ENCODE measurements at places on chromosomes 13 and 19.

GRCh38 chr13:84980571-84980970 lies 818.6 kb downstream of the SLITRK6 start:
- no peak for DNase-seq

GRCh38 chr13:30088312-30088855 lies 219.0 kb downstream of the KATNAL1 start:
- DNase-seq: no peak

DNA sequence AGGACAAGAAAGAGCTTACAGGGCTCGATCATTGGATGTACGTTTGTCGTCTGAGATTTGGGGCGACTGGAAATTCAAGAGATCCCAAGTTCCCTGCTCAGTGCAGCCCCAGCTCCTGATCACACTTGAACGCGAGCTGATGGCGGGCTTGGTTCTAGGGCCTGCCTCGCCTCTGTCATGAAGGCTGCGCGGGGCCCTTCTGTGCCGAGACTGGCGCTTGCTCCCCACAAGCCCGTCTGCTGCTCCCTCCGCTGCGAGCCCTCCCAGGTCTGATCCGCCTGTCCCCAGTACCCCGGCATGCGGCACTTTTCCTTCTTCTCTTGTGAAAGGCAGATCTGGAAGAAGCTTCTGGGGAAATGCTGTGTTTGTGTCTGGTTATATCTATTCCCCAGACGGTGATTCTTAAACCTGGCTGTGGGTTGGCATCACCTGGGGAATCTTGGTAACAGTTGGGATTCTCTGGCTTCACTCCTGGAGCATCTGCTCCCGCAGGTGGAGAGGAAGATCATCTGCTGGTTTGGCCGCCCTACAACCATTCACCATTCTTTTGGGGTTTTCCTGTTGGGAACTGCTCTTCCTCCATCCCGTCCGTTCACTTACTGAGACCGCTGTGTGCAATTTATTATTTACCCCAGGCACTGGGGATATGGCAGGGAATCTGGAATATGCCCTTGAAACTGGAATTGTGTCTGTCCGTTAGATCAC lies 43.6 kb downstream of the SIPA1L3 start:
- DNase-seq: no peak

- peak; percentile 45 for DNase-seq
Observed at GRCh38 chr19:43532571-43532961, 422 bp upstream of the ZNF575 start.

GRCh38 chr19:7928741-7929701 lies 3.1 kb upstream of the CTXN1 start:
- peak; percentile 93 for DNase-seq

GRCh38 chr13:28671126-28671792 lies 12.3 kb downstream of the POMP start:
- DNase-seq: no peak

DNA sequence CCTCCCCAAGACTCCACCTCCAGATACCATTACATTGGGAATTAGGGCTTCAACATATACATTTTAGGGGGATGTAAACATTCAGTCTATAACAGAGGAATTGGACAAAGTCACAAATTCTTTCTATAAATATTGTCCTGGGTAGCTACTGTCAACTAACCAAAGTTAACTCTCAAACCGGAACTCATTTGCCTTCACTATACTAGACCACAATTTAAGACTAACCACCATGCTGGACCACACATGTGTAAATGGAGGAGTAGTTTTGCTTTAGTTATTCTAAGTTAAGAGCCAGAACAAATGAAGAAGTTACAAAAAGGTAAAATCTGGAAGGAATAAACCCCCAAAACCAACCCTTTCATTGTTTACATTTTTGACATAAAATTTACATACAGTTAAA lies 222.8 kb downstream of the NDFIP2 start:
- no peak for DNase-seq

- DNase-seq: no peak
Observed at GRCh38 chr13:94701313-94702180, 10.8 kb downstream of the SOX21 start.

DNA sequence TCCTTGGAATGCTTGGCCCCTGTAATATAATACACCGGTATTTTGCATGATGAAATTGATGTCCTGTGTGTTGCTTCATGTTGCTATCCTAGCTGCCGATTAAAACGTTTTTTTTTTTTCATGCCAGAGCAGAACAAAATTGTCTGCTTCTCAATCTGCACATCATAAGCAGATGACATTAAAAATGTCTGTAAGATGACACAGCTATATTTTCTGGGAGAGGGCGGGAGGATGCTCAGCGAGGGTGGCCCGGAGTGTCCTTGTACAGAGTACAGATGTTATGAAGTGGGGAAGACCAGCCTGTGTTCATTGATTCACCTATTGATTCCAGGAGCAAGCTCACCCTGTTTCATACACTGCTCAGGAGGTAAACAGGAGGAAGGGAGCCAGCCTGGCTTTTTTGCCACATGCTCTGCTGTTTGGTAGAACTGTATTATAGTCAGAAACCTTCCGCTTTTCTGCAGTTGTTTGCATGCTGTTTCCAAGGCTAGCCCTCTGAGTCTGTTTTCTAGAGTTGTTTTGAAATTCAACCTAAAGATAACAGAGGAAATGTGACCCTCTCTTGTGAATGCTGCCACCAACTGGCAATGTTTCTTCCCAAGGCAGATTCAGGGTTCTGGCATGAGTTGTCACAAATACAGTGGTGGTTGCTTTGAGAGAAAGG lies 4.7 kb upstream of the IRS2 start:
- peak; percentile 36 for DNase-seq

- DNase-seq: no peak
Observed at GRCh38 chr13:60267498-60268202, 103.9 kb upstream of the DIAPH3 start.

GRCh38 chr19:42376177-42376555 lies 13.9 kb downstream of the CNFN start:
- DNase-seq: no peak

GRCh38 chr13:42757678-42758420 lies 23.5 kb upstream of the FAM216B start:
- DNase-seq: no peak

DNA sequence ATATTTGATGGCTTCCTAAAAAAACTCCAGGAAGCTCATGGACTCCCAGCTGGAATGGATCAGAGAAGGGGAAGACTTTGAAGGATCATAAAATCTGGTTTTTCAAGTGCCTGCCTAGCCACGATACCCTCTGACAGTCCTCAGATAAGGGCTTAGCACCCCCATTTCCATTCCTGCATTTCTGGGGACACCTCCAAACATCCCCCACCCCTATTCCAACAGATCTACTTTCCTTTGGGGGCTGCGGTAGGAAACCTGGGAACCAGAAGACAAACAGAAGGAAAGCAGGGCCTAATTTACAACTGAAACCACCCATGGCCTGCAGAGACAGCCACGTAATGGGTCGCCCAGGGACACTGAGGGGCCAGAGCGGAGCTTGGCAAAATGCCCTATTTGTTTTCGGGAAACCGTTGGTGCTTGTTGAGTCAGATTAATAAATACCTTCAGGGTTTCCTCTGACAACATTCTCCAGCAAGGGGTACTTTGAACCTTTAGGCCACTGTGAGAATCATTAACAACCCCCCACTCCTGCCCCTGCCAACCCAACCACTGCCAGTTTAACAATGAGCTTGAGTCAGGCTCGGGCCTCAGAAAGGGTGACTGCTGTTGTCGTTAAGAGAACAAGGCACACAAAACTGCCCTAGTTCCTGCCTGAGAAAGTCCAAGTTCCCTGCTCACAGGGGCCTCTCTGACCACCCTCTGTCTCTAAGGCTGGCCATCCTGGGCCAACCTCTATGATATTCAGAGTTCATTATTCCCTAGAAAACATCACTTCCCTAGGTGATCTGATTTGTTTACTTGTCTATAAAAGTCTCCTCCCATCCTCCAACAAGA lies 23.5 kb downstream of the RHPN2 start:
- peak; percentile 66 for DNase-seq

DNA sequence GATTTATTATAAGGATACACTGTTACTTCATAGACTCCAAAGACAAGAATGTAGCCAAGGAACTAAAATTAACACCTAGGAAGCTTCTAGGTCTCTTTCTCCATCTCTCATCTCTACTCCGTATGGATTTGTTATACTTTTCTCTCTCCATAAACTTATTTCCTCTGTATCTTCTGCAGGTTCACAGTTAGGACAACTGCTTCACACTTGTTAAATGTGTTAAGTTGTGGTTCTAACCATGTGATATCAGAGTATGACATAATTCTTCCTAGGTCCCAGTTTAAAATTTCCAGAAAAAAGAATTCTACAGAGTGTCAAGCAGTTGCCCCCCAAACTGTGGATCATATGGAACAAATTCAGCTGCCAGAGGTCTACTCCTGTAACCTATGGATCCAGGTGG lies 42.3 kb upstream of the GTF2F2 start:
- no peak for DNase-seq

DNA sequence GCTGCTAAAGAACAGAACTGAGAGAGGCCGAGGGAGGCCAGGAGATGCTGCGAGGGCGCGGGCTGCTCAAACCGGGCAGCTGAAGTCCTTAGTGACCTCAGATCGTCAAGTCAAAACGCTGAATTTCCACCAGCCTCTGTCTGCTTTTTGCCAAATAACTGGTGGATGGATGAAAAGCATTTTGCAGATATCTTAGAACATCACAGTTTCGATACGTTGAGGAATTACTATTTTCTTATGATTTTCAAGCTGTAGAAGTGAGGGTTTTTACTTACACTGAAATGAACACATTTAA lies 2.0 kb downstream of the GPC6 start:
- DNase-seq: no peak

DNA sequence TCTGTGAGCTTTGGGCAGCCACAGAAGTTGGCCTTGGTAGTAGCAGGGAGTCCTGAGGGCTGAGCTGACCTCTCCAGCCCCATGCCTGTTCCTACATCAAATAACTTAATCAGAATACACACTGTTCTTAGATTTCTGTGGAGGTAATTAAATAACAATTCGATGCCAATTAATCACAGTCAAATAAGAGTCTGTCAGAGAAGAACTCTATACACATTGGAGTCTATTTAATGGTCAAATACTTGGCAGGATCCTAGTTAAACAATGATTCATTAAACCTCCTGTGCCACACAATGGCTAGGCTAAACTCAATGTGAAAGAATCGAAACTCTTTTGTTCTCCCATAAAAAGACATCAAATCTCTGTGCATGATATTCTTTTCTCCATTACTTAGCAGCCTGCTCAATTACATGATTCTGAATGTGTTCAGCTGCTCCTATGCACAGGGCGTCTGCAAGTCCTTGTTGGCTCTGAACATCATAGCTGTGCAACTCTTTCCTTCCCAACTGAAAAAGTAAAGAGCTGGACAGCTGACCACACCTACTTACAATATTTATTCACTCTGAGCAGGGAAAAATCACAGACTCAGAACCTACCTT lies 173.1 kb downstream of the ABCC4 start:
- no peak for DNase-seq

- no peak for DNase-seq
Observed at GRCh38 chr19:48168689-48169088, 1.5 kb downstream of the LIG1 start.

GRCh38 chr19:29819300-29819699 lies 7.5 kb downstream of the CCNE1 start:
- no peak for DNase-seq

GRCh38 chr13:97411984-97412383 lies 22.0 kb upstream of the RAP2A start:
- peak; percentile 37 for DNase-seq

DNA sequence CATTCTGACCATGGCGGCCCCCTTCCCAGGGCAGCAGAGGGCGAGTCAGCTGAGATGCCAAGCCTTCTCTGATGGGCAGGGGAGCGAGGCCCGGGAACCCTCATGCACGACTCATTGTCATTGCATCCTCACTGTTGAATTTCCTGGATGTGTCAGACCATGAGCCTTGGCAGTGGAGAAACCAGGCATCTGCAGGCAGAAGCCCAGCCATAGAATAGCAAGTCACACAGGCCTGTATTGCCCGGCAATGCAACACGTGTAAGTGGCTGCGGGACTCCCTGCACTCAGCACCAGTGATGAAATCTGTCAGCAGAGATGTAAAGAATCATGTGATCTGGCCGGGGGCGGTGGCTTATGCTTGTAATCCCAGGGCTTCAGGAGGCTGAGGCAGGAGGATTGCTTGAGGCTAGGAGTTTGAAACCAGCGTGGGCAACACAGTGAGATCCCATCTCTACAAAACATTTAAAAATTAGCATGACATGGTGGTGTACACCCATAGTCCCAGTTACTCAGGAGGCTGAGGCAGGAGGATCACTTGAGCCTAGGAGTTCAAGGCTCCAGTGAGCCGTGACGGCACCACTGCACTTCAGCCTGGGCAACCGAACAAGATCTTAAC lies 199.7 kb downstream of the KATNAL1 start:
- no peak for DNase-seq

GRCh38 chr13:48975101-48975855 lies 434 bp upstream of the FNDC3A start:
- DNase-seq: peak; percentile 68

GRCh38 chr13:77637588-77637987 lies 59.9 kb upstream of the SLAIN1 start:
- no peak for DNase-seq

GRCh38 chr13:98173431-98174152 lies 3.5 kb downstream of the RNF113B start:
- peak; percentile 99 for DNase-seq

GRCh38 chr19:35751839-35752745 lies 3.7 kb downstream of the LIN37 start:
- no peak for DNase-seq

DNA sequence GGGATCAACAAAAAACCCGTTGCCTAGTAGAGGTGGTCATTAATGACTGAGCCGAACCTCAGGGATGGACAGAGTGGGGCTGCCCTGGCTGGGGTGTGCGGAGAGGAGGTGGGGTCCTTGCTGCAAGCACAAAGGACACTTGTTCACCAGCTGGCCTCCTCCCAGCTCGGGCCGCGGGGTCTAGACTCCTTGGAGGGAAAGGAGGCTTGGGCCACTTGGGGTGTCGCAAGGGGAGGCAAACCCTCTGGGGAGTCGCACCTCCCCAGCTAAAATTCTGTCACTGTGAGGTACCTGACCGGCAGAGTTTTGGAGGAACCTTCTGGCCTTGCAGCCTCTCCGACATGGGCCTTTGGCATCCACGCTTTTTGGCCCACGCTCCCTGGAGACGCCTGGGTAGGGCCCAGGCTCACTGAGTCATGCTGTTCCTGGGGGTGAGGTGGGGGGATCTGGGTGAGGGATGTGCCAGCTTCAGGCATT lies 8.2 kb downstream of the KLHL26 start:
- DNase-seq: no peak

DNA sequence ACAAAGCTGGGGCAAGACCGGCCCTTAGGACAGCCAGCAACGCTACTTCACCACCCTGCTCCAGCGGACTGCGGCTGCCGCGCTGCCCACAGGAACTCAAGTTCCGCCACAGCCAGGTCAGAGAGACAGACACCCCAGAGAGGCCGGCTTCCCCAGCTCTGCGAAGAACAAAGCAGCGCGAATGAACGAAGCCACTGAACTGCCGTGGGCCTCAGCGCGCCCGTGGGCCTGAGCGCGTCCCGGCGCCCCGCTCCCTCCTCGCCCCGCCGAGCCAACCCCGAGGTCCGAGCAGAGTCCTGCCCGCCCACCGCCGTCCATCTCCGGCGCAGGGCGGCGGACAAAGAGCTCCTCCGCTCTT lies 158.4 kb downstream of the RNF17 start:
- DNase-seq: peak; percentile 51

DNA sequence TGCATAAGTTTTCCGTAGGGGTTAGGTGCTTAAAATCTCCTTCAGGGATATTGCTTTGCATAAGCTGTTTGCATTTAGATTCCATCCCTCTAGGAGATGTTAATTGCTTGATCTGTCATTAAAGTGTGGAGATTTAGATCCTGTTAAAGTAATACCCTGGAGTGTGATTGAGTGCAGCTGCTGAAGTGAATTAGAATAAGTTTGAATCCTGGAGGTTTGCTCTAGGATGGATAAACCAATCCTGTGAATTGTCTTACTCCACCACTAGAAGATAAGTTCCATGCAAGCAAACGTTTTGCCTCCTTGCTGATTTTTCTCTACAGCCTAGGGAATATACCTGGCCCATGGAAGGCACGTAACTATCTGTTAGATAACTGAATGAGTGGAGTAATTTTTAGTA lies 1487.2 kb upstream of the PRR20A start:
- no peak for DNase-seq
